ENCODE measurements at places on chromosomes 3 and 15.

DNA sequence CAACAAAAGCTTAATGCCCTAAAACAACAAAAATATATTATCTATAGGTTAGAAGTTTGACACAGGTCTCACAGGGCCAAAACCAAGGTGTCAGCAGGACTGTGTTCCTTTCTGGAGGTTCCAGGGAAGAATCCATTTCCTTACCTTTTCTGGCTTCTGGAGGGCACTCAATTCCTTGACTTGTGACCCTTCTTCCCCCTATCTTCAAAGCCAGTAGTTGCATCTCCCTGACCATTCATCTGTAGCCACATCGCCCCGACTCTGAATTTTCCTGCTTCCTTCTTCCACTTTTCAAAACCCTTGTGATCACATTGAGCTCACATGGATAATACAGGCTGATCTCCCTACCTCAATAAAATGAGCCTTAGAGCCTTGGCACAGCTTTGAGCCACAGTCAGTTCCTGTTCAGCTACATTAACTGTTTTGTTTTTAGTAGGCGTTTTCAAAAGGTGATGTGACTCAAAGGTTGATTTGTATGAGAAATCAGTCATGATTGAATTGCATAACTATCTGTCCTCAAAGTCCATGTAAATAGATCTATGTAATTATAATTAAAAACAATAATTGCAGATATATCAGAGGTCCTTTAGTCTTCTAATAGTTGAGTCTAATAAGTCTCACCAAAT, 12.4 kb downstream of the PFN2 start:
- no peak for DNase-seq

- no peak for DNase-seq
Measured at GRCh38 chr15:60790641-60791040, 311.7 kb upstream of the ICE2 start.

GRCh38 chr3:46162975-46163555, 45.0 kb downstream of the CCR1 start:
- no peak for DNase-seq

DNA sequence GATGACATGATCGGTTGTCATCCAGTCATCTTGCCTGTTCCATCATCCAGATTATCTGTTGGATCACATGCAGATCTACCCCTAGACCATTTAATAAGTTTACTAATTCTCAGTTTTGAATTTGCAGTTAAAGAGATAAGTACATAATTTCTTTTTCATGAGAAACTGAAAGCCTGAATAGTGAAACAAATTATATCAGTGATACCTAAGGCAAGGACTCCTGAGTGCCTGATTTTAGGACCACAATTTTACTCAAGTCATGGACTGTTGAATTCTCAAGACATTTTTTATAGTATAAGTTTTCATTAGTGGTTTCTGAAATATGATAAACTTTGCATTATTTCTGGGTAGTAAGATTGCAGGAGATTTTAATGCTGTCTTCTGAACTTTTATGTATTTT, 13.2 kb downstream of the SIDT1 start:
- DNase-seq = no peak

- no peak for DNase-seq
Measured at GRCh38 chr3:195558602-195559001, 15.5 kb upstream of the PPP1R2 start.

DNA sequence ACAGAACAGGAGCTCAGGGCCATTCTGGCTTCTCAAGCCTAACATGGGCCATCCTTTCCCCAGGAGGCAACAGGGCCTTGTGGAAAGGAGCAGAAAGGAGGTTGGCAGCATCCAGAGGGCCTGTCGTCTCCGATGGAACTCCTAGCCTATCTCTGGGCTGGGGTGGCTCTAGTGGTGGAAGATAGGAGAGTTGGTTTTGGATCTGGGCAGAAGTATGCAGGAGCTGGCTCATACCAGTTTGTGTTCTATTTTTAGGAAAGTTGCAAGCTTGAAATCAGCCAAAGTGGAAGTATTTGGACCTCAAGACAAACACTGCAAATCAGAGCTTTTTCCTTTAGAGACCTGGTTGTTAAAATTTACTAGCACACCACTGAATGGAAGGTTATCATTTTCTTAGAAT, 35.4 kb upstream of the XCR1 start:
- DNase-seq = no peak

GRCh38 chr3:27024493-27024892, 344.7 kb downstream of the NEK10 start:
- no peak for DNase-seq

DNA sequence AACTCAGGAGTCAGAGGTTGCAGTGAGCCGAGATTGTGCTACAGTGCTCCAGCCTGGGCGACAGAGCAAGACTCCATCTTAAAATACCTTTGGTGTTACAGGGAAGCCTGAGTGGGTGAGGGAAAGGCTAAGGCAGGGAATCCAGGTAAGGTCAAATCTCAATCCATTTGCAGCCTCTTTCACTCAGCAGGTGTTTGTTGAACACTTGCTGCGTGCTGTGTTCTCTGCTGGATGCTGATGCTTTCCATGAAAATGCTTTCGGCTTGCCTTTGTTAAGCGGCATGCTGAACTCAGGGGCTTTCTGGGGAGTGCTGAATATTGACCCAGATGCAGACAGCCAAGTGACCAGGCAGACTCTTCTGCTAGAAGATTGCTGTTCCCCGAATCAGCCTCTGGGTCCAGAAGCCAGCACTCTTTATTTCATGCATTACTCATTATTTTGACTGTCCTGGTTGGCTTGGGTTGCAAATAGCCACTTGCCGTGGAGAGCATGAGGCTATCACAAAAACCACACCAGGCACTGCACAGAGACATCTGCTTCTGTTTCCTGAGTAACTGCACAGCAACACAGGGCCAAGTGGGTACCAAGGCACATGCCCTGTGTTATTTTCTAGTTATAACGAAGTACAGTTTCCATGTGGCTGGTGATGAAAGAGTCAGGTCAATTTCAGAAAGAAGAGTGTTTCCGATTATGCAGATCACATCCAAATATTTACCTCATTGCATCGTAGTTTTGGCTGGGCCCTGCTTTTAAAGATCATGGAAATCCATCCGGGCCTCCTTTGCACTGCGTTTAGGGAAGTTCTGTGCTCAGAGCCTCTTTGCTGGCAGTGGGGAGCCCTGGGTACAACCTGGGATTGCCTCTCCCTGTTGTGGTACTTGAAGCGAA, 88.6 kb downstream of the THSD4 start:
- no peak for DNase-seq

GRCh38 chr15:52789601-52790168, 451 bp downstream of the ONECUT1 start:
- DNase-seq = no peak

DNA sequence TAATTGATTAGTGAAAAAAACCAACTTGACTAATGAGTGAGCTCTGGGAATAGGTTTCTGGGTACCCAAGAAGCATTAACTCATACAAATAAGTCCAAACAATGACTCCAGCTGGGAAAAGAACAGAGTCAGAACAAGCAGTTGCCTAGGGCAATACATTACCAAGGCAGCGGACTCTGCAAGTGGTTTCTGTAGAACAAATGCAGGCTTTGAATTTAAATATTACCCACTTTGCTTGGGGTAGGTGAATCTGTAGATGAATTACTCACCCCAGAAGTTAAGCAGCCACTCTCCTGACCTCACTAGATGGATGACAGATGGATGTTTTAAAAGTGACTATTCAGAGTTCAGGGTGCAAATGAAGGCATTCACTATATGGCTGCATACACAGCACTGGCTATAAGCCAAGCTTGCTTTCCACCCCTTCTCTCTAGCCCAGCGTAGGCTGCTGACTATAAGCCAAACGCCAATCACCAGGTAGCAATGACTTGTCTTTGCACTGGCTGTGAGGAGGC, 73.1 kb upstream of the BHLHE40 start:
- no peak for DNase-seq

- DNase-seq = no peak
Measured at GRCh38 chr3:76879959-76880358, 159.9 kb upstream of the ROBO2 start.

- no peak for DNase-seq
Measured at GRCh38 chr15:71288348-71288955, 173.2 kb downstream of the THSD4 start.

DNA sequence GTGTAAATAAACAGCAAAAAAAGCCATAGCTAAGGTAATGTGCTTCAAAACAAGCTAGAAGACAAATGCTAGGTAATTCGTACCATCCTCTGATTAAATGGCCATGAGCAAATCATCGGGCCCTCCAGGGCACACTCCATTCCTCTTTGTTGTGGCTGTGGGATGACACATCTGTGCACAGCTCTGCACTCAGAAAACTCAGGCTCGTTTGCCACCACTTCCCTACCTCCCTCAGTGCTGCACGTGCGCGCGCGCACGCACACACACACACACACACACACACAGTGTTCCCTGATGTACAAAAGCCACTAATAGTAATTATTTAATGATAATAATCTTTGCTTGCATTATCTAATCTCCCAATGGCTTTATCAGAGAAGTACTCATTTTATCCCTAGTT, 336.6 kb downstream of the FEZF2 start:
- DNase-seq = no peak

DNA sequence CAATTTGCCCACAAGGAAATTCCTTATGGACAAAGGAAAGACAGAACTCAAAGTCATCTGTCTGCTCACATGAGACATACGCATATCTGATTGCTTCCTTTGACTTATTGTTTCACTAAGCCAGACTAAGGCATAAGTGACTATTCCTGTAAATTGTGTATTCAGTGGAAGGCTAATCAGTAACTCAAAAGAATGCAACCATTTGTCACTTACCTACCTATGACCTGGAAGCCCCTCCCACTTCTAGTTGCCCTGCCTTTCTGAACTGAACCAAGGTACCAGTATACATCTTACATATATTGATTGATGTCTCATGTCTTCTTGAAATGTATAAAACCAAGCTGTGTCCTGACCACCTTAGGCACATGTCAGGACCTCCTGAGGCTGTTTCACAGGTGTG, 53.5 kb upstream of the PROK2 start:
- no peak for DNase-seq

- no peak for DNase-seq
Measured at GRCh38 chr3:147701195-147701594, 292.0 kb downstream of the ZIC1 start.

DNA sequence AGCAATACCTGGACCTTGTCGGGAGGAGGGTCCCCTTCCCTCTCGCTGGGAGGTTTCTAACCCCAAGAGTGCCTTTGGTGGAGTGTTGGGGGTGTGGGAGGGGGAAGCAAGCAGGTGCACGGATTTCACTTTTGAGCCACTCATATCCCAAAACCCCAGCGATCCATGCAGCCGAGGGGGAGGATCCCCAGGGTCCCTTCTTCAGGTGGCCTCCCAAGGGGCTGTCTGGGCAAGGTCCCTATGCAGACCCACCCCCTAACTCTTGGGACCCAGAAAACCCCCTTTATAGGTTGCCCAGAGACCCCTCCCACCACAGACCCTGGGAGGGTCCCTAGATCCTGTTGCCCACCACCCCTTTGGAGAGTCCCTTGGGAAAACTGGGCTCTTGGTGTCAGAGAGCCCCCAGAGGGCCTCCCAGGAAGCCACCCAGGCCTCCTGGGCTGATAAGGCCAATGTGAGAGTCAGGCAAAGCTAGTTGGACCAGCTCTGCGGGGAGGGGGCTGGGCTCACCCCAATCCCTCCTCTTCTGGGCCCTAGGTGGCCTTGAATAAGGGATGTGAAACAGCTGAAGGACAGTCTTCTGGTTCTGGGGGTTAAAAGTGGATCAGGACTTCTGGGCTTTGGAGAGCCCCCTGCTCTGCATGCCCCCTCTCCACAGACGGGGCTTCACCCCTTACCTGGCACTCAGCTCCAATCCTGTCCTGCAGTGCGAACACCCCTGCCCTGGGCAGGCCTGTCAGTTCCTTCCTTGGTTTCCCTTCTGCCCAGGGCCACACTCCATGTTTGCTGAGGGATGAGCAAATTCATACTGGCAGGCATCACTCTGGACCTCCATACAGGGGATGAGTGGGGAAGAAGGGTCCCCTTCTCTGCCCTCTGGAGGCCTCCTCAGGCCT, 932 bp upstream of the PLCD1 start:
- no peak for DNase-seq

GRCh38 chr3:124318014-124318413, 326.1 kb upstream of the ROPN1 start:
- DNase-seq = no peak

GRCh38 chr15:77180757-77181156, 109.8 kb upstream of the TSPAN3 start:
- no peak for DNase-seq

DNA sequence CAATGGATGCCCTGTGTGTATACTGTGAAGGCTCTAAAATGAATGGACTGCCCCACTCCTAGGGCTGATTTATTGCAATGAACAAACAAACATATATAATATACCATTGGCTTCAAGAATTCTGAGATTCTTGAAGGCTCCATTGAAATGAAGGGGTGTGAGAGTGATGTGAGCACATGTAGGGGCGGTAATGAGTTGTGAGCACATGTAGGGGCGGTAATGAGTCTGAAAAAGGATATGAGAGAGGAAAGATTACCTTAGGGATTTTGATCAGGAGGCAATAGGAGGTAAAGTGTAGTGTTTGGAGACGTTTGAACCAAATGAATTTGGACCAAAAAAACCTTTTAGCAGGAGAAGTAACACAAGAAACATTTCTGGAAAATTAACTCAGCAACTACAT, 3.7 kb downstream of the FAM162A start:
- no peak for DNase-seq

DNA sequence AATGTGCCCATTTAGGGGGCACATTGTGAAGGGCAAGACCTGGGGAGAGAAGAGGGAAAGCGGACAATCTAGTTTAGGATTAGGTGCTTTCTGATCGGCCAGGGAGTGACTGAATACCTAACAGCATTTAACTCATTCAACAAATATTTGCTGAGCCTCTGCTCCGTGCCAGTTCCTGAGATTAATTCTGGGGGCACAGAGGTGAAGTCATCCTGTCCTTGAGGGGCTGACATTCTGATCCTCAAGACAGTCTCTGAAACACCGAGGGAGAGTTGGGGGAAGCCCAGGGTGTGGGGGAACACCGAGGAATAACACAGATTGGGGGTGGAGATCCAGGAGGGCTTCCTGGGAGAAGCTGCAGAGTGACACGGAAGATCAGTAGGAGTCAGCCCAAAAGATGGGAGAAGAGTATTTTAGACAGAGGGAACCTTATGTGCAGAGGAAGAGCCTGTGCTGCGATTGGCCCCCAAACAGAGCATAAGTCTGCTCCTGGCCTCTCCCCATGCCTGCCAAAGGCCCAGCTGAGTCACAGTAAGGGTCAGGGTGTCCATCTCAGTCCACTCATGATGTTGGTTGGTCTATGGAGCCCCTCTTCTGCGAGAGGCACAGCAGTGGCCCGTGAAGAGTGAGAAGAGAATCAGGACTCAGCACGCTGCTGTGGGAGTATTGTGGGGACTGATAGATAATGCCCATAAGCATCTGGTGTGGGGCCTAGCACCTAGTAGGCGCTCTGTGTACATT, 60.2 kb downstream of the AMOTL2 start:
- no peak for DNase-seq

DNA sequence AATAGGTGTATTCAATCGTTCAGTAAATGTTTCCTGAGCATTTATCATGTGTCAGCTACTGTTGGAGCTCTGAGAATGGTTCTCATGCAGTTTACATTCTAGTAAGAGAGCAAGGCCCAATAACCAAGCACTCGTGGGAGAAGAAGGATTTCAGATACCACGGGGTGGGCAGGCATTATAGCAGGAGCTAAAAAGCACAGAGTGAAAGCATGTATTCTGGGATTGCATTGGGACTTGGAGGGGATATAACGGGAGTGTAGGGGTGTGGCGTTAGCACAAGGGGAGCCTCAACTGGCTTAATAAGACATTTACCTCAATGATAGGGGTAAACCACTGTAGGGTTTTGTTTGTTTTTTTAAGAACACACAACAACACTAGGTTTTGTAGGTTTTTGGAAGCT, 1.6 kb upstream of the SIAH2 start:
- no peak for DNase-seq

Measured in right cardiac atrium (tissue), 5 donors.